ENCODE measurements at places on chromosomes 5 and 9. TPM values are rescaled to one million over a fixed set of nuclear protein-coding genes. Genes with fewer than 3 reads are reported as not detected.
A peak's percentile ranks its signal among the peaks of the same experiment; 100 is the strongest.

DNA sequence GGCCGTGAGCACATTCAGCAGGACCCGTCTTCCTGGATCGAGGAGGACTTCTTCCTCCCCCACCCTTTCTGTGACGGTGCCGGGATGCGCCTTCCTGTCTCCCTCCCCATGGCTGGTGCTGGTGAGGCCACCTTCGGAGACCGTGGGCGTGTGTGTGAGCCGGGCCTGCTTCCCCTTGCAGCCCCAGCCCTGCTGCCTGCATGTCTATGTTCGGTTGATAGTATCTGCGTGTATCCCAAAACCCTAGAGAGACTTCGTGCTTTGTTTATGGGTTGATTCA, 12.8 kb downstream of the CEP72 start:
- DNase-seq, result no peak

DNA sequence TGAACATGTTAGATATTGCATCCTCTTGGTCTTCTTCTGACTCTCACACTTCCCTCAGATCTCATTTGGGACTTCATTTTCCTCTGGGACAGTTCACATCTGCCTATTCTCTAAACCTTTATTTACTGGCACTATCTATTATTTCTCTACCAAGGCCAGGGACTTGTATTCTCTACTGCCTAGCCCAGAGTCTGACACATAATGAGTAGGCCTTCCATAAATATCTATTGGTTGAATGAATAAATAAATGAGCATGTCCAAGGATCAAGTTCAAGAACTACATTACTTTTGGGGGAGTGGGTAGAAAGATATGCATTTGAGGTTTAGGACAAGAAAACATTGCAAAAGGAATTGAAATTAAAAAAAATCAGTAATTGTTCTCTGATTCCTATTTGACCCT, 250.3 kb downstream of the TRIM32 start:
- DNase-seq, result no peak

DNA sequence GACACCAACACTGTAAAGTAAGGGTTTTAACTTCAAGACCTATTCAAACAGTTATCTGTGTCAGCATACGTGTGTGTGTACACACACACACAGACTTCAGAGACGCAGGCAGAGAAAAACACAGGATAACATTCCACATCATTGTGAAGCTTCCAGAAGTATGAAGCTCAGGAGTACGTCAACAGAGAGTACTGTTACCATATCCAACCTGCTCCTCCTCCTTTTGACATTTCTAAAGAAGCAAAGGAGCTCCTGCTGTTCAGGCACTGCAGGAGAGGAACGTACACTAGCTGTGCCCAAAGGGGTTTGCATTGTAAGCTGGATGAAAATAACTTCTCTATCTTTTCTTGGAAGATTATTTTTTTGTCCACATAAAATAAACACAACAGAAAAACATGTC, 180.7 kb downstream of the MEF2C start:
- no peak for DNase-seq

The FLT4 gene
- polyA plus RNA-seq, result not detected

GRCh38 chr9:136494012-136494411, 11.2 kb upstream of the SEC16A start:
- no peak for DNase-seq

The STC2 gene
- 185 TPM for polyA plus RNA-seq

GRCh38 chr9:133658442-133659431, 22.6 kb downstream of the DBH start:
- no peak for DNase-seq

GRCh38 chr9:136541709-136542108, 4.1 kb downstream of the NOTCH1 start:
- DNase-seq, result no peak

DNA sequence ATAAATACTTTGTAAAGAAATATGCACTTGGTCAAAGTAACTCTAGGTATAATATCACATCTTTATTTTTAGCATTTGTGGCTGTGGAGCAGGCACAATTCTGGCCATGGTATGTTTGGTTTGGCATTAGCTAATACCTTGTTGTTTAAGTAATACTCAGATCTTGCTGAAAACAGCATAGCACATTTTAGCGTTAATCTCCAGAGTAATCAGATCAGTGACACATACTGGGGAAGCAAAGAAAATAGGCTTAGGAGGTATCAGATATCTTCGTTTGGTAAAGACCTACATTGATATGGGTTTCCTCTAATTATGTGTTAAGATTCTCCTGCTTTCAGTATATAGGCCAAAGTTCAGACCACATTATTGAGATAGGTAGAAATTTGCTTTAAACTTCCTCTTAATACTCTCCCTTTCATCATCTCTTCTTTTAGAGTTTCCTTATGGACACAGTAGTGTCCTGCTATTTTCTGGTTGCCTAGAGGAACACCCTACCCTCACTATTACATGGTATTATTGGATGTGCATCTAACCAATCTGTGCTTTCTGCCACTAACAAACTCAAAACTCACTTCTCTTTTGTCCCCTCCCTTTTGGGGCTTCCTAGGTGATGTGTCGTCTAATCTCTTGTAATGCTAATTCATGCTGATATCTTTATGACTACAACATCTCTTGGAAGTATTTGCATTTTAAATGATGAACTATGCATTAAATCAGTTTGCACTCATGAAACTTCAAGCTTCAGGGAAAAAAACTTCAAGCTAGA, 437.3 kb upstream of the ADAMTSL1 start:
- no peak for DNase-seq

The BAAT gene
- not detected for polyA plus RNA-seq

- no peak for DNase-seq
Observed at GRCh38 chr5:167898361-167899042, 392.9 kb upstream of the WWC1 start.

GRCh38 chr5:3680821-3681220, 85.2 kb downstream of the IRX1 start:
- no peak for DNase-seq

DNA sequence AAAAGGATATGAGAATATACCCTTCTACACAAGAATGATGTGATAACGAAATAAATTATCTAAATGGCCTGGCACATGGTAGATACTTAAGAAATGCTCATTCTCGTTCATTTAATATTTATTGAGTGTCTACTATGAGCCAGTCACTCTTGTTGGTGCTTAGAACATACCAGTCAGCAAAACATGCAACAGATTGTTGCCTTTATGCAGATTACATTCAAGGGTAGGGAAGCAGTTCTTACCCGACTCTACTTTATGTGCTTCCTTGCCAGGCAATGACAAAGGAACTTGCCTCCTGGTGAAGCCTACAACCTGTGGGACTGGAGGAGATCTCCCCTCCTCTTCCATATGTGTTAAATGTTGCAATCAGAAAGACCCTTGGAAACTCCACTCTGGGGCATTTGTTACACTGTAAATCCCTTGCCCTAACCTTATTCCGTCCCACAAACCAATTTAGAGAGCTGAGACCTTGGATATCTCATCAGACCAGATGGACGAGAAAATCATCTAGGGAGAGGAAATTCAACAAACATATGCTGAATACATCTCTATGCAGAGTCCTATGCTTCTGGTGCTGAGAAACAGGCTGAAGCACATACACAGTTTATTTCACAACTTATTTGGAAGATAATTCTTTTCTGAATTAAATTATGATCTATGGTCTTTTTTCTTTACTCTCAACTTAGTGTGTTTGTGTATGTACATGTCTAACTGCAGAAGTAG, 128.1 kb upstream of the TRIM32 start:
- no peak for DNase-seq

The SPAAR gene
- polyA plus RNA-seq, result 0.27 TPM

DNA sequence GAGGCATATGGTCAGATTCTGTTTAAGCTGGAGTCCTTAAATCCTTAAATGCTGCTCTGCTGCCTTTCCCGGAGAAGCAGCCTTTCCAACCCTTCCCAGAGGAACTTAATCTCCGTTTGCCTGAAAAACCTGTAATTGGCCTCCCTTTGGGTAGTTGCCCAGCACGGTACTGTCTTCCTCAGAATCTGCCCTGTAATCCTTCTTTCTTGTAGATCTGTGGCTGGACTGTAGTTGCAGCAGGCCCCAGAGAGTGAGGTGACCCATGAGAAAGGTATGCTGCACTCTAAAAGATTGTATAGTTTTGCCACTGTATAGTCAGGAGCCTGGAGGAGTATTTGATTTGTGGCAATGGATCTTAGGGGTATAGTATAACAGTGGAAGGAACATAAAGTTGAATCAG, 11.7 kb downstream of the SPIN1 start:
- peak; percentile 61 for DNase-seq

GRCh38 chr5:114325541-114325940, 36.3 kb upstream of the KCNN2 start:
- no peak for DNase-seq

- no peak for DNase-seq
Observed at GRCh38 chr5:100780376-100780870, 122.7 kb downstream of the ST8SIA4 start.

GRCh38 chr5:56105511-56106291, 110.9 kb upstream of the IL6ST start:
- no peak for DNase-seq

- no peak for DNase-seq
Observed at GRCh38 chr9:27179245-27179865, 70.3 kb downstream of the TEK start.

DNA sequence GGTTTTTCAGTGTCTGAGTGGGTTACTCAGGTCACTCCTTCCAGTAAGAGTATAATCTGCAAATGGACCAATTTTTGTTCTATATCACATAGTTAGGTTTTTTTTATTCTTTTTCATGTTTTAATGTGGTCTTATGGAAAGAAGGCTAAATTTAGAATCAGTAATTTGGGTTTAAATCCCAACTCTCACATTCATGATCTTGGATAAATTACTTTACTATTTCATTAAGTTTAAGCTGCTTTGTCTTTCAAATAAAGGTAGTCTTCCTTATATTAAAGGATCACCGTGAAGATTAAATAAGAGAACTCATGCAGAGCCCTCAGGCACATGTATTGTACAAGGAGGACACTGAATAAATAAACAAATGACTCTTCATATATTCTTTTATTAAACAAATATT, 234.7 kb downstream of the SGCD start:
- no peak for DNase-seq

GRCh38 chr5:14449052-14449661, 132.4 kb upstream of the OTULINL start:
- DNase-seq, result peak; percentile 48

DNA sequence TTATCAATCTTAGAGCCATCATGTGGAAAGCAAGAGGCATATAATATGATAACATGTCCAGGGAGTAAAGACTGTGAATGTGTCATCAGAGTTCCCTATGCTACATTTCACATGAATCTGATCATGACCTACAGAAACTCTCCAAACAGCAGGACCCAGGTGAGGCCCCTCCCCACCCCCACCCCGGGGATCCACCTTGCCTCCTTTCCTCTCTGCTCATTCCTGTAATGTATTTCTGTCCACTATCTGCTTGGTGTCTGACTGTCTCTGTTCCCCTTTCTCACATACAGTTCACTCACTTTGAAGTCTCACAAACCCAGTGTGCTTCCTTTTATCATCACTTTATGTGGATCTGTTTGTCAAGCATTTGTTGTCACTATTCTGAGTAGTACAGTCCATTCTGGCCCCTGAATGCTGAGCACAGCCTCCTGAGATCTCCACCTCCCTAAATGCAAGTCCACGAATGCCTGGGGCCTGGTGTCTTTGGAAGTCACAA, 76.4 kb upstream of the SMARCA2 start:
- no peak for DNase-seq

DNA sequence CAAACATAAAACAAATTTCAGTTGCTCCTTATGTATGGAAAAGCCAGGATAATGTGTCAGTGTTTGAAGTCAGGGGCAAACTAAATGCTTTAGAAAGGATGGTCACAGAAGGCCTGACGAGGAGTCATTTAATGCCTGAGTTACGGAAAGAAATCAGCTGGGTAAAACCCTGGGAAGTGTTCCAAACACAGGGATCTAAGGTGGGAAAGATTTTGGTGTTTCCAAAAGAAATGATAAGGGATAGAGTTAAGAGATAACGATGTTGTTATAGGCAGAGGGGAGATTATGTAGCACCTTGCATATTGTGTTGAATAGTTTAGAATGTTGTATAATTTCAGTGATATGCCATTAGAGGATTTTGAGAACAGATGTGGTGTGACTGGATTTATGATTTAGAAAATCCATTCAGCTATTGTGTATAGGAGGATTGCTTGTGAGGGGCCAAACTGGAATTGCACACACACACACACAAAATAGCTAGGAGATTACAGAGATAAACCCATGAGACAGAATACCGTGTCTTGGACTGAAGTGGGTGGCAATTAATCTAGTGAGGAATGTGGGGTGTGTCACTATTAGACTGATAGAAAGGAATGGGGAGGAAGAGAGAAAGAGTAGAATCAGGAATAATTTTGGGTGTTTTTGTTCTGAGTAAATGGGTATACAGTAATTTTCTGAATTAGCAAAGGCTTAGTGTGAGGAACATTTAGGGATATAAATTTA, 274.2 kb upstream of the DAB2 start:
- no peak for DNase-seq

DNA sequence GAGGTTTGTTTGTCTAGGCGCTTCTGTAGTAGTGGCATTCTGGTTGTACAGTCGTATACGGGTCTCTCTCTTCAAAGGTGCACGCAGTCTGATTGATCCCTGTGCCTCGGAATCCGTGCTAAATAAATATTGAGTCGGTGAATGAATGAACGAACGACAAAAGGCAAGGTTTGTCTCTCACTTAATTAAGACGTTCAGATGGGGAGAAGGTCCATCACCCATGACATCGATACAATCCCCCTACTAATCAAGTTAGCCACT, 500 bp upstream of the CREBRF start:
- DNase-seq, result no peak
